ENCODE measurements at places on chromosomes 3 and 15. TPM values are rescaled to one million over a fixed set of nuclear protein-coding genes. Genes with fewer than 3 reads are reported as not detected.

Gene BMF
- 28.5 TPM for total RNA-seq

DNA sequence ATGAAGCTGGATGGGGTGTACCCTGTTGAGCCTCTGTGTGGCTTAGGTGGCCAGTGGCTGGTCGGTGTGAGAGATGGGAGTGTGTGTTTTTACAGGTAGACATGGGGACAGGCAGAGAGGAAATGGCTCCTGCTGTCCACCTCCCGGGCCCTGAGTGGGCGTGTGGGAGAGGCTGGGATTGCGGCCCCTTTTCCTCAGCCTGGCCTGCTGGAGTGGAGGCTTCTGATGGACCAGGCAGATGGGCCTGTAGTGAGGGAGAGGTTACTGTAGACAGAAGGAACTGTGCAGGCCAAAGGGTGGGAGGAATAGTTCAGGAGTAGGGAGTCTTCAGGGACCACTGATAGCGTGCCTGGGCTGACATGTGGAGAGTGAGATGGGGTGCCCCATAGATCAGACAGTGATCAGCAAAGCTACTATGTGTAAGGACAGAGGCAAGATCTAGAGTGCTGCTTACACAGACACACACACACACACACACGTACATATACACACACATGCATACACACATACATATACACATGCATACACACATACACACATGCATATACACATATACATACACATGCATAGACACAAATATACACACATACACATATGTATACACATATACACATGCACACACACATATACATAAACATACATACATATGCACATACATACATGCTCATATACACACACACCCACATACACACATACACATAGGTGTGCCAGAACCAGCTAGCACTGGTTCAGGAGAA is 26.4 kb downstream of the ACAA1 start:
- DNase-seq, result no peak

- no peak for DNase-seq
These were observed 23.5 kb downstream of the DOCK3 start for GRCh38 chr3:50698269-50698668.

Gene OR5H2
- total RNA-seq, result not detected

- no peak for DNase-seq
These were observed 76.8 kb downstream of the TNIK start for GRCh38 chr3:171383206-171384018.

Gene RAB5A
- 30.6 TPM for total RNA-seq

DNA sequence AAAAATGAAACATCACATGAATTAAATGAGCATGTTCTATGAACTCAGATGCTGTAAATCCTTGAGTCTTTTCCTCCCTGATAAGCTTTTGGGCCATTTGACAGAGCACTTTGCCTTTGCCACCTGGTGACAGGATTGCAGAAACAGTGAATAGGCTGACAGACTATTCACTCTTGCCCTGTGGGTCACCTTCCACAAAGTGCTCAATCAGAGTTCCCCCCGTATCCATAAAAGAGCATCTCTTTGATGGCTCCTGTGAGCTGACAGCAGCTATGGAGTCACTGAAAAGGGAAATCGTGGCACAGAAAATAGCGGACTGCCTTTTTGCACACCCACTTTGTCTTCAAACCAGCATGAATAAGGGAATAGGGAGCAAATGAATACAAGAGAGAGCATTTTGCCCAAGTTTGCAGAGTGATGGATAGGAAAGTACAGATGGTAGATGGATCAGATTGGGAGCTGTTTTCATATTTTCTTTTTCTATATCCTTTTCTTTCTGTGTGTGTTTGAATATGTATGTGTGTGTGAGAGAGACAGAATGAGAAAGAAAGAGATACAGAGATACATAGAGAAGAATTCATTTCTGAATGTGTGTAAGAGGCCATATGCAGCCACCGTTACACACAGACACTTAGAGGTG is 37.8 kb upstream of the GOLM2 start:
- DNase-seq, result no peak

DNA sequence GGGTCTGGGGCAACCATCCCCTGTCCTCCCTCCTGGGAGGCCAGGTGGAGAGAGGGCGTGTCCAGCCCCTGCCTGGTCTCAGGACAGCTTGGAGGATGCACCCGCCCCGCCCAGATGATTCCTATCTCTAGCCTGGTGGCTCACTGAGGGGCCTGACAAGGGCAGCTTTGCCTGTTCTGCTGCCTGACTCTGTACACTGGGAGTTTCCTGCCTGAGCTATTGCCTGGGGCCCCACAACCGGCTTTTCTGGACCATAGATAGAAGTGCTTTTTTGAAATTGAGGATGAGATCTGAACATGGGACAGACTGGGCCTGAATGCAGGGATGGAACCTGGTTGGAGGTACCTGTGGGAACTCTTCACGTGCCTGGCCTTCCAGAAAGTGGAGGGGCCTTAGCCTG is 751 bp upstream of the PLA2G4E start:
- DNase-seq, result no peak

DNA sequence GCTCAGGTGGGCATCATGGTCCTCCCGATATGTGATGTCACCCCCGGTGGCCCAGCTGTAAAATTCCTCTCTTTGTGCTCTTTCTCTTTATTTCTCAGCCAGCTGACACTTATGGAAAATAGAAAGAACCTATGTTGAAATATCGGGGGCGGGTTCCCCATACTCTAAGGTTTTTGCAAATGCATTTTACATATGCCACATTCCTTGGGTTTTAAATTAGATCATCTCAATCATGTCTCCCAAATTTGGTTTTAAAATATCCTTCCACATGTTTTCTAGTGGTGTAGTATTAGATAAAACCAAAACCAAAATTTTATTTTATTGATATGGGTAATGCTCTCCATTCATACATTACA is 4.4 kb upstream of the TMEM62 start:
- DNase-seq, result no peak

Gene DNAH12
- 0.14 TPM for total RNA-seq

Gene DPPA2
- 0.14 TPM for total RNA-seq

Gene MKRN2OS
- total RNA-seq, result 0.09 TPM

DNA sequence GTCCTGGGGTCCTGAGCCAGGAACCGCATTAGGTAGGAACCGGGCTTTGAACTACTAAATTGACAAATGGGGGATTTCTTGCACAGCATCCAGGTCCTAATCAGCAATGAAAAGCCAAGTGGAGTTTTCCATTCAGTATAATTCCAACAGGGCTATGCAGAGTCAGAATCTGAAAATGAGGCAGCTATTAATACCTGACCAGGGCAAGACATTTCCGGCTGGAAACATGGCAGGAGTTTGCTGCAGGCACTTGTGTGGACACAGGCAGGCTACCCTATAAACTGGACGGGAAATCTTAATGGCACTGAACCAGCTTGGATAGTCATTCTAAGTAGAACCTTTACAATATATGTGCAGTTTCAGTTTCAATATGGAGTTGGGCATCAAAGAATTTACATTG is 553.1 kb downstream of the FGF12 start:
- DNase-seq, result no peak

- peak; percentile 71 for DNase-seq
These were observed 7.7 kb downstream of the LRRC2 start for GRCh38 chr3:46558184-46559043.

DNA sequence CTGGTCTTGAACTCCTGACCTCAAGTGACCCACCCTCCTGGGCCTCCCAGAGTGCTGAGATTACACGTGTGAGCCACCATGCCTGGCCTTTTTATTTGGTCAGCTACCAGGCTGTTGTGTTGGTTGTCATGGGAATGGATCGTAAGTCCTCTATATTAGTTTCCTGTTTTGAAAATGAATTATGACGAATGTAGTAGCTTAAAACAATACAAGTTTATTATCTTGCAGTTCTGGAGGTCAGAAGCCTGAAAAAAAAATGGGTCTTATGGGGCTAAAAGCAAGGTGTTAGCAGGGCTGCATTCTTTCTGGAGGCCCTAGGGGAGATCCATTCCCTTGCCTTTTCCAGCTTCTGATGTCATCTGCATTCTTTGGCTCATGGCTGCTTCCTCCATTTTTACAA is 25.1 kb upstream of the HERC1 start:
- DNase-seq, result no peak

- no peak for DNase-seq
These were observed 7.8 kb downstream of the DNASE1L3 start for GRCh38 chr3:58202917-58203360.

GRCh38 chr3:20729185-20729584 is 543.2 kb upstream of the SGO1 start:
- DNase-seq, result no peak

DNA sequence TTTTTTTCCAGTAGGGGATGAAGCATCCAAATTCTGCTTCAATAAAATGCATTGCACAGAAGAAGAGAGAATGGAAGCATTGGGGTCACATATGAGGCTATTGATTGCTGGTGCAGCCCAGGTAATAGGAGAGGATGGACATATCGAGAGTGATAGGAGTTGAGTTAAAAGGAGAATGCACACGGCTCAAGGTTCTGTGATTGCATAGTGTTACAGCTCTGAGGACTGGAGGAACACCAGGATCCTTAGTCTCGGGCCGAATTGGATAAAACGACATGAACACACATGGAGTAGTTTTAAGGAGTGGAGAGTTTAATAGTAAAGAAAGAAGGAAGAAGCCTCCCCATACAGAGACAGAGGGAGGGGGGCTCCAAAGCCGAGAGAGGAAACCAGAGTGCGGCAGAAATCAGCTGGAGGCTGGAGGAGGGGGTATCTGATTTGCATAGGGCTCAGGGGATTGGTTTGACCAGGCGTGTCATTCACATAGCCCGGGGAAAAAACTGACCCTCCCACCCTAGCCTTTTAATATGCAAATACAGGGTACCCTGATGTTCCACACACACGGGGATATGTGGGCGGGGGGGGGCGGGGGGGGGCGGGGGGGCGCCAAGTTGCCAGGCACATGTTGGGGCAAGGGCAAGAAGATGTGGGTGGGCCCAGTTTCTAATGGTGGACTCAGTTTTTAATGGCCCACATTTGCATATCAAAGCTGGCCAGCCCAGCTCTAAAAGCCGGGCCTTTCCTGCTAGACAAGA is 156.9 kb downstream of the AGBL1 start:
- DNase-seq, result no peak

DNA sequence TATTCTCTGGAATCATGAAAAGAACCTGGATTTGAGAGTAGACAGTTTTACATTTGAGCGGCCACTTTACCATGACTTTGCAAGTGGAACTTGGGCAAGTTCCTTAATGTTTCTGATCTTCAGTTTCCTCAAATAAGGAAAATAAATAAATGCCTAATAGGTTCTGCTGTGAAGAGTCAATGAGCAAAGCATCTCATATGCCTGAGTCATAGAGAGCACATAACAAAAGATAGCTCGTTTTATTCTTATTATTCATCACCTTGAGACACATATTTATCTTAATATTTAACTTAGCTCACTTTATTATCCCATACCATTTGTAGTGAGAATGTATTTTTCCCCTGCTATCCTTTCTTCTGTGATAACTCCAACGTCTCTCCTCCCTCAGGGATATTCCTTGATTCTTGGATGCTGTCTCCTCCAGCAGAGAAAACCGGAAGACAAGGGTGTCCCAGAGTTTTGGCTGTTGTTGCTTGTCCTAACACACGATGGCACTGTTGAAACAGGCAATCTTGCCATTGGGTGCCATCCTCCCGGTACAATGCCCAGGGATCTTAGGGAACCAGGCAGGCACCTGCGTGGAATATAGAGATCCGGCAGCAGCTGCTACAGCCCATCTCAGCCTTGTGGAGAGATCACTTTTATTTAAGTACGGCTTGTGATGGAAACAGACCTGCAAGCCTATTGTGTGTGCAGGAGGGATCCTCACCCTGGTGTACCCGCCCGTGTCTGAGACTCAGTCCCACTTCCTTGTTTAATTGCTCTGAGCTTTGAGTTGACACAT is 33.3 kb upstream of the VPS33B start:
- DNase-seq, result no peak

Gene PEX5L
- total RNA-seq, result 1.9 TPM

- peak; percentile 82 for DNase-seq
These were observed 69.4 kb upstream of the FOXP1 start for GRCh38 chr3:71652781-71653413.

DNA sequence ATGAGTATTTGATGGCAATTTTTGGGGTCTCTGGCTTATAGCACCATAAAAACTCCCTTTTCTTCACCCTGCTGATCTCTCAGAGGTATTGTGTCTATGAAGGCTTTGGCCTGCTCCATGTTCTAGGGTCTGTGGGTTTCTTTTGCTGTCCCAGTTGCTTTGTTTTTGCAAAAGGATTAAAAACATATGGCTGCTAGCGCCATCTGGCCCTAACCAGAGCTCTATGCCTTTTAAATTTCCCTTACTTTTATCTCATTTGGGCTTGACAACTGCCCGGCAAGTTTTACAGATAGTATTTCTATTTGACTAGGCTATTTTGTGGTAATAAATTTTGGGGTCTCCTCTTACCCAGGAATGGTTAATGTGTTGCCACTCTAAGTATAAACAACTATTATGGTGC is 6.4 kb upstream of the GHRL start:
- DNase-seq, result no peak

- DNase-seq, result peak; percentile 44
These were observed 103.0 kb downstream of the PGPEP1L start for GRCh38 chr15:98904544-98904943.

Gene UACA
- total RNA-seq, result 11.0 TPM

DNA sequence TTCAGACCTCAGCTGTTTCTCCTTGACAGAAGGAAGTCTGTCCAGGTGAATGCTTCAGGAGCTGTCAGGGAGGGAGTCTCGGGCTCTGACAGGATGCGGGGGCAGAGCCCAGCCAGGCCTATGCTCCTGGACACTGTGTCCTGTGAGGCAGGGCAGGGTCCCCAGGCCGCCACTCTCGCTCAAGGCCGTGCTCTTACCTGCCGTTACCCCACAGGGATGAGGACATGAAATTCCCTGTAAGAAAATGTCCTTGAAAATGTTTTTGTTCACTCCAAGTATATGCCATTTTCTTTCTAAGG is 63.9 kb downstream of the BOC start:
- no peak for DNase-seq

Gene DNAJA4
- total RNA-seq, result 6.2 TPM

DNA sequence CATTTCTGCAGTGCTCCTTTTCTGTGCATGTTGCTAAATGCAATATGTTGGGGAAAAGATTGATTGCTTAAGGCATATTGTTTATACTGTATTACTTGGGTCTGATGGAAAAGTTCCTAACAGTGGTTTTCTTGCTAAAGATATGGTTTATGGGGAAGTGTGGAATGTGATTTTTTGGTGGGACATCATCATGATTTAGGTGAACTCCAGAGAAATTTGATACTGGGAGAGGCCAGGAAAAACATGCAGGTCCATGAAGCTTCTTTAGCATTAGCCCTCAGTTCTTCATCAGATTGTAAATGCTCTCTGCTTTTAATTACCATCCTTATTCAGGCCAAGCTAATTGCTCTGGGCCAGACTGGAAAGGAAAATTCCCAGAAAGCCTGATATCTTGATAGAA is 147.5 kb downstream of the LRTM1 start:
- no peak for DNase-seq

Gene FBXW12
- 0.05 TPM for total RNA-seq

DNA sequence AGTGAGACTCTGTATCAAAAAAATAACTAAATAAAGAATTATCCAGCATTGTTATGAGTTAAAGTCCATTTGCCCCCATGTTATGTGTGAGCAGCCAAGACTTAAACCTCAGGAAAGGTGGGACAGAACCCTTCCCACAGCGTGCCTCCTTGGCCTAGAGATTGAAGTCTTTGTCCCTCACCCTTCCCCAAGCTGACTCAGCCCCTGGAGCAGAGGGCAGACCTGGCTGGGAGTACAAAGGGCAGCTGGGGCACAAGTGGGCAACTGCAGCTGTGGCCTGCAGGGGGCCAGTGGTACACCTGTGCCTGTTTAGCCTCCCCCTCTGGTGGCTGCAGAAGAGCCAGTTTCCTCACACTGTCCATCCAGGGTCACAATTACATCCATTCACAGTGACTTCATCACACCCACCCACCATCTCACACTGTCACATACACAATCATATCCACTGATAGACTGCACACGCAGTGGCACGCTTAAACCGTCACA is 940 bp upstream of the ACY1 start:
- DNase-seq, result no peak

Gene ZNF619
- total RNA-seq, result 2.8 TPM

Gene TMIE
- total RNA-seq, result 0.85 TPM
